ENCODE measurements at places on chromosomes 2 and 18.

DNA sequence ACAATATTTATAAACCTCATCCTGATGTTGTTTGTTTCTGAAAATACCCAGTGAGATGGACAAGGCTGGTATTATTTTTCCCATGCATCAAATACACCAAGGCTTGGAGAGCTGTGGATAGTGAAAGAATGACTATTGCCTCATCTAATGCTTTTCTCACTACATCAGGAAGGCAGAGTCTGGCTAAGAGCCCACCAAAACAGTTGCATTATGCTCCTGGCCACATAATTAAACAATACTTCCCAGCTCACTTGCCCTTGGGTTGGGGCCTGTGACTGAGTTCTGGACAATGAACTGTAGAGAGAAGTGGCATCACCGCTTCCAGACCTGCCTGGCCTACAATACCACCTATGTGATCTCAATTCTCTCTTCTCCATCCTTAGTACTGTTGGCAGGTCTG lies 46.4 kb upstream of the REEP1 start:
- DNase-seq = no peak

- no peak for DNase-seq
Measured at GRCh38 chr2:24722141-24722790, 70.9 kb downstream of the PTRHD1 start.

- DNase-seq = no peak
Measured at GRCh38 chr2:197184959-197185586, 125.5 kb downstream of the ANKRD44 start.

DNA sequence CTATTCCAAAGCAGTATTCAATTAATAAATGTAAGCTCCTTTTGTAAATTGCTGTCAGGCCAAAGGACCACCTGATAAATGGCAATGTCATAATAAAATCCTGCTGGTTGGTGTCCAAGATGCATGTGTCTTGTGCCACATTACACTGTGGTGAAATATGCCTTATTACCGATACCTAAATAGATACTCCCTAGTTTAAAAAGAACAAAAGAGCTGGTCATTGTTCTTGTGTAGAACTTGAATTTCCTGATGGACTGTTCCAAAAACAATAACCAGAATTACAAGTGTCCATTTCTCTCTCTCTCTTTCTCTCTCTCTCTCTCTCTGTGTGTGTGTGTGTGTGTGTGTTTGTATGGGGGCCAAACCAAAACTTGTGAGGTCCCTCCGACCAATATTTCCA lies 13.8 kb upstream of the LPIN1 start:
- DNase-seq = no peak

DNA sequence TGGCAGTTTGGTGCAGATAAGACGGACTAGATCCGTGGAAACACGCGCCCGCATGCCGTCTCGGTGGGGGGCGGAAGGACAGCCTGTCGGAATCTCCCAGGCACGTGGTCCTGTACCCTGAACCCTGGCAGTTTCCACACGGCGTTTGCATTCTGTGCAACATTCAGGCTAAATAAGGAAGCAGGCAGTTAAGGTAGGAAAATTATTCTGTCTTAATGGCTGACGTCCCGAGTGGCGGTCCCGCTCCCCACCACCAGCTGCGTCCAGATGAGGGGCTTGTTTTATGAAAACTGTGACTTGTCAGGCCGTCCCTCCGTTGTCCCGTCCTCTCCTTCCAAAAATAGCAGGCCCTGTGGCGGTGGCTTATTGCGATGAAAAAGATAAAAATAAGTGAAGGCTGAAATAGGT lies 120.2 kb downstream of the NFATC1 start:
- DNase-seq = no peak

GRCh38 chr2:33498291-33498956 lies 22.0 kb downstream of the RASGRP3 start:
- DNase-seq = no peak

DNA sequence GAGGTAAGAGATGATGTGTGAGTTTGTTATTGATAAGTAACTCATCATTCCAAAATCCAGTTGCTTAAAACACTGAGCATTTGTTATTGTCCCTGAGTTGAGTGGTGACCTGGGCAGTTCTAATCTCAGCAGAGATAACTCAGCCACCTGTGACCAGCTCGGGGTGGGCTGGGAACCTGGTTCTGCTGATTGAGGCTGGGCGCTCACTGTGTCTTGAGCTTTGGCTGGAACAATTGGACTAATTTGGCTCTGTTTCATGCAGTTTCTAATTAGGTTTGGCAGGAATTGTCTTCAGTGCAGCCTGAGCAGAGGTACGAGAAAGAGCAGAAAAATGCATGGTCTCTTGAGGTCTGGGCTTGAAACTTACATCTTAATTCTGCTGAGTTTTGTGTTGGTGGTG lies 144.7 kb downstream of the RNF144A start:
- no peak for DNase-seq

All from left renal cortex interstitium (tissue), 4 donors.